Thyroid gland (tissue), 4 donors: ENCODE measurements at places on chromosomes 1 and 21.

- no peaks in the 10 kb centered on the region for H3K27me3 ChIP-seq
- no peak for DNase-seq
- H3K27ac ChIP-seq, result no peak overlapping the region
- no peak overlapping the region for H3K4me3 ChIP-seq
Observed at GRCh38 chr1:220999872-221000863, 120.9 kb downstream of the HLX start.

GRCh38 chr1:55428944-55429931 is 214.1 kb upstream of the USP24 start:
- DNase-seq, result peak; percentile 13
- no peaks in the 10 kb centered on the region for H3K4me1 ChIP-seq
- H3K27me3 ChIP-seq, result no peaks in the 10 kb centered on the region

- no peak overlapping the region for H3K4me3 ChIP-seq
- no peak for DNase-seq
- H3K4me1 ChIP-seq, result peaks cover 19% of the 10 kb centered on the region
- H3K36me3 ChIP-seq, result no peaks in the 10 kb centered on the region
Observed at GRCh38 chr1:33382661-33383415, 48.1 kb downstream of the PHC2 start.

DNA sequence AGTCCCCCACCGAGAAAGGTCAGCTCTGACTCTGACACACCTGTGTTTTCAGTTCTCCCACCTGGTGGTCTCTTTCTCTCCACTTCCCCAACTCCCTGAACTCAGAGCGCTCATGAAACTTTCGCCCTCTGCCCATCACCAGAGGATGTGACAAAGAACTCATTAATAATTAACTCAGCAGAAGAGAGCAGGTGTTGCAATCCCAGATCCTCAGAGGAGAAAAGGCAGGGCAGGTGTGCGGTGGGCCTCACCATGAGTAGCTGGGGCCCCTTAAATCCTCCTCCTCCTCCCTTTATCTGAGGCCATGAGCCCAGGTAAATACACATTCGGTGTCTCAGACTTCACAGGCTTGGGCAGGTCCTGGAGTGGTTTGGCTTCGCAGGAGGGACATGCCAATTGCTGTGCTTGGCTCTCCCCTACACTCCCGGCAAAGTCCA is 1.7 kb upstream of the LAMB3 start:
- no peaks in the 10 kb centered on the region for H3K36me3 ChIP-seq
- no peaks in the 10 kb centered on the region for H3K27me3 ChIP-seq
- H3K4me3 ChIP-seq, result no peak overlapping the region
- peak overlapping the region; percentile 58 for H3K27ac ChIP-seq
- peak; percentile 68 for DNase-seq
- peaks cover 15% of the 10 kb centered on the region for H3K4me1 ChIP-seq

DNA sequence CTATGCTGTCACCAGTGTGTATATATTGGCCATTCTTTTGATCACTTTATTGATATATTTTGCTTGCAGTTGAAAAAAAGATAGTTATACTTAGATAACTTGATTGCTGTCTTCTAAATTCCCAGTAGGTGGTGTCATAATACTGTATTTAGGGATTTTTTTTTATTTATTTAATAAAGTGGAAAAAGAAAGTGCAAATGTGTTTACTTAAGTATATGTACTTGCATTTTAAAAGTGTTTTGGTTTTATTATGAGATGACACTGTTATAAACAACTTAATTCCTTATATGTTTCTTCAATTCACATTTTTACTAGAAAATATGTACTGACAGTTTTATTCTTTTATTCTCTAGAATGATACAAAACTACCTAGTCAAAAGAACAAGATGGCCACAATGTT is 164.8 kb downstream of the USP25 start:
- H3K4me1 ChIP-seq, result peaks cover 10% of the 10 kb centered on the region
- no peaks in the 10 kb centered on the region for H3K27me3 ChIP-seq
